ENCODE measurements at places on chromosomes 4 and X. TPM values are rescaled to one million over a fixed set of nuclear protein-coding genes. Genes with fewer than 3 reads are reported as not detected.

Gene SSX3
- total RNA-seq: not detected

Gene ADH1C
- not detected for total RNA-seq

Gene CDKL5
- 1.4 TPM for total RNA-seq

- no peaks in the 10 kb centered on the region for H3K4me1 ChIP-seq
- H3K27me3 ChIP-seq: no peaks in the 10 kb centered on the region
- H3K4me3 ChIP-seq: no peak overlapping the region
- no peaks in the 10 kb centered on the region for H3K36me3 ChIP-seq
- no peak overlapping the region for H3K27ac ChIP-seq
Observed at GRCh38 chr4:188822698-188823097, 683.5 kb downstream of the TRIML1 start.

DNA sequence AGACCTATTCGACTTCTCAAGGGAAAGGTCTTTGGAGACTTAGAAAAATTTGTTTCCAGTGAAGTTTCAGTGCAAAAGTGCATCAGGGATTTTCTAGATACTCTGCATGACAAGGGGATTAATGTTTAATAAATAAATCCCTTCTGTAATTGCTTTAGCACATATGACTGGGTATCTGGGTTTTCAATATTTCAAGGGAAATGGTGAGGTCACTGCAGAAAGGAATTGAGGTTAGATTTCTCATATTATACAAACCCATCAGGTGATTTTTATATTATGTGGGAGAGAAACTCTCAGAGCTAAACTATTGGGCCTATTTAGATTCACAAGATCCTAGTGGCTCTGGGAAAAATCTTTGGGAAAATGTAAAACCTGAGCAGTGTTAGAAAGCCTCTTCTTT lies 48.3 kb upstream of the SLC4A4 start:
- no peaks in the 10 kb centered on the region for H3K4me1 ChIP-seq
- DNase-seq: no peak
- no peak overlapping the region for H3K27ac ChIP-seq
- H3K36me3 ChIP-seq: no peaks in the 10 kb centered on the region
- H3K27me3 ChIP-seq: peaks cover 3% of the 10 kb centered on the region
- H3K4me3 ChIP-seq: no peak overlapping the region

GRCh38 chrX:71111921-71112431 lies 599 bp upstream of the IL2RG start:
- peak overlapping the region; percentile 93 for H3K4me3 ChIP-seq
- peaks cover 32% of the 10 kb centered on the region for H3K4me1 ChIP-seq
- no peak for DNase-seq
- H3K27me3 ChIP-seq: no peaks in the 10 kb centered on the region
- H3K27ac ChIP-seq: peak overlapping the region; percentile 95

DNA sequence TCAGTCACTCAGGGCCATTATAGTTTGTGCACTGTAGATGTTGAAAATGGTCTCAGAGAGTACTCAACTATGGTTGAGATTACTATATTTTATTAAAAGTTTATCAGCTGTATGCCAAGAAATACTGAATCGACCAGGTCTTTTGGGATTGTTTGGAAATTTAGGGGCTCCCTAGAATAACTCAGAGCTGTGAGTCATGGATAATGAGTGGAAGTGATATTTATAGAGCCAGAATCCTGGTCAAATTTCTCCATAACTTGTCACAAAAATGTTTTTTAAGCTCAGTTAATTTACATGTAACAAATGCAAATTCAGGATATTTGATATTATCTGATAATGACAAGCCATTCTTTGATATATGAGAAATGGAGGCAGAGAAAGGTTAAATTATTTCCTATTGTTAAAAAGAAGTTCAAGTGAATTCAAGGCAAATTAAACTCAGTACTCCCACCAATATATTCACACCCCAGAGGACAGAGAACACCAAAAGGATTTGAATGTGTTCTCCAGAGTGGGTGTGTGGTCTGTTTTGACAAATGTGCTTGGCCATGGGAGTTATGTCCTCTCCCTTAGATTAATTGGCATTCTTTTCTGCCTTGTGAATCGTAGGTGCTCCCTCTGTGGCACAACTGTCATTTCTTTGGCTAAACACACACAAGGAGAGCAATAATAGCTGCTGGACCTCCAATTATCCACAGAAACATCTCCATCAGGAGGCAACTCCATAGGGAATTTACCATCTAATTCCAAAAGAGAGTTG lies 37.7 kb downstream of the ARHGAP24 start:
- no peaks in the 10 kb centered on the region for H3K4me1 ChIP-seq
- DNase-seq: no peak
- H3K4me3 ChIP-seq: no peak overlapping the region
- no peaks in the 10 kb centered on the region for H3K36me3 ChIP-seq
